ENCODE measurements at places on chromosomes 11 and 22.

DNA sequence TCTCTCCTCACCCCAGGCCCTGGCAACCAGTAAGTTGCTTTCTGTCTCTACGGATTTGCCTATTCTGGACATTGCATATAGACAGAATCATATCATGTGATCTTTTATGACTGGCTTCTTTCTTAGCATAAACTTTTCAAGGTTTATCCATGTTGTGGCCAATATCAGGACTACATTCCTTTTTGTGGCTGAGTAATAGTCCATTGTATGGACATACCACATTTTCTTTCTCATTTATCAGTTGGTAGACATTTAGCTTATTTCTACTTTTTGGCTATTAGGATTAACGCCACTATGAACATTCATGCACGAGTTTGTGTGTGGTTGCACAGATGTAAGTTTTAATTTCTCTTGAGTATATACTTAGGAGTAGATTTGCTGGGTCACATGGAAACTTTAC is 35.7 kb downstream of the ARFGAP3 start:
- no peak for DNase-seq

DNA sequence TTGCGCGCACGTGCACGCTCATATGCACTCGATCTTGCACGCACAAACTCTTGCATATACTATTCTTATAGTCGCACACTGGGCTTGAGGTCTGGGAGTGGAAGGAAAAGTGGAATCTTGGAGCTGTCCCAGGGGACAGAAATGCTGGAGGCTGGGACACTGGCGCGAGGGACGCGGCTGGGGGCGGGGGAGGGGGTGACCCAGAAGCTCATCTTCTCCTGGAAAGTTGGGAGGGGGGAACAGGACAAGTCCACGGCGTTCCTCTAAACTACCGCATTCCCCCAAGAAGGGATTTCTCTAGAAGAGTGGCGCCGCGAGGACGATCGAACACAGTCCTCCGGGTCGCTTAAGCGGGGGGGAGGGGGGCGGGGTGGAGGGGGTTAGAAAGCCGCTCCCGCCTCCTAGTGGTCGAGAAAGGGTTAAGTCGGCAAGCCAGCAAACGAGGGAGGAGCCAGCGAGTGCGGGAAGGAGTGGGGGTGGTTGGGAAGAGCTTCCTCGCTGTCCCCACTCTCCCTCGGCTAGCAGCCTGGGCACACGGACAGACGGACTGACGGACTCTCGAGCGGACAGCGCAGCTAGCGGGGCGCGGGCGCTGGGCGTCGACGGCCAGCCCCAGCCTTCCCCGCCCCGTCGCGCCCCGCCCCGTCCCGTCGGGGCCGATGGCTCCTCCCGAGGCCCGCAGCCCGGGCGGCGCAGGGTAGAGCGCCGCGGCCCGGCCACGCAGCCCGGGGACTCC is at the start of gene RTN4RL2:
Gene RTN4RL2, plus strand, starts transcription at position 507 of the 736 bp plus-strand sequence. CDS start 338 bp downstream, outside the sequence.
- peak; percentile 91 for DNase-seq

DNA sequence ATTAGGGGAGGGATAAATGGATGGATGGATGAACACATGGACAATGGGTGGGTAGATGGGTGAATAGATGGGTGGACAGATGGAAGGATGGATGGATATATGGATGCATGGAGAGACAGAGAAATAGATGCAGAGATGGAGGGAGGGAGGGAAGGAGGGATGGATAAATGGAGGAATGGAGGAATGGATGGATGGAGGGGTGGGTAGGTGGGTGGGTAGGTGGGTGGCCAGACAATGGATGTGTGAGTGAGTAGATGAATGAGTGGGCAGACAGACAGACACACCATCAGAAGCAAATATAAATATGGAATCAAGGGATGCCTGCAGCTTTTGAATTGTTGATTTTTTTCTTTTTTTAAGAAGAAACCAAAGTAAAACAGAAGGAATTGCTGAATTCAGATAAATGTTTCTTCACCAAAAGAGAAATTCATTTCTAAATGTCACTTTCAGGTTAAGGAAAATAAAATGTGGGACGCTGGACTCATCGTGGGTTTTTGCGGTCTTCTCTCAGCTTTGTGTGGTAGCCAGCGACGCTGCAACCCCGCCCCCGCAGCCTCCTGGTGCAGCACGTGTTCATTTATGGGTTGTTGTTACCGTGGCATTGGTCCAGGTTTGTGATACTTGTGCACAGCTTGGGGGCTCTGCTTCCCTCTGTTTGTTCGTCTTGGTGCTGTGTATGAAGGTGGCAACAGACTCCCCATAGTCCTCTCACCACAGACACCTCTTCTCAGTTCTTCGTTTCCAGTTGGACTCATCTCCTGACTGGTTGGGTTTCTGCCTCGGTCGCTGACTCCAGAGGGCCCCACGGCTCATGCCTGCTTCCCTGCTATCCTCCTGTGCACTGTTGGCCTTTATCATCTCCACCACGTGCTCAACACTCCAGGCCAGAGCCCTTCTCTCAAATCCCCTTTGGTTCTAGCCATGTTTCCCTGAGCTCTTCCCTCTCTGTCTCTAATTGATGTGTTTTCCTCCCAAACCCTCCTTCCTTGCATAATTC is 76.4 kb downstream of the CDKN1C start:
- DNase-seq, result no peak

DNA sequence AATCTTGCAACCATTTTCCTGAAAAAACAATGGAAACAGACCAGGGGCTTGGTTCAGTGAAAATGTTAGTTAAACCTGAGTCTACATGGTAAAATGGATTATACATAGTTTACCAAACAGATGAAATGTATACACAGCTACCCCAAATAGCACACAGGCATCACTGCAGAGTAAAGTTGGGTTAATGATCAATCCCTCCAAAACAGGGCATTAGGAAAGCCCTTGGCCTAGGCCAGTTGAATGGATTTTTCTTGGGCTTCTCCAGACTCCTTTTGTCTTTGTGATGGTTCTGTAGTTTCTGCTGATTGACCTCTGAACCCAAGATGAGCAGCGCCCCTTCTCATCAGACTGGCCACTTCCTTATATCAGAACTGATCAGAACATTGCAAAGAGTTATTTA is 173.5 kb downstream of the RRAS2 start:
- DNase-seq, result no peak

- DNase-seq, result no peak
Measured at GRCh38 chr11:7473717-7474116, 11.6 kb upstream of the OLFML1 start.

- DNase-seq, result no peak
Measured at GRCh38 chr11:118928870-118929500, 3.3 kb upstream of the BCL9L start.

DNA sequence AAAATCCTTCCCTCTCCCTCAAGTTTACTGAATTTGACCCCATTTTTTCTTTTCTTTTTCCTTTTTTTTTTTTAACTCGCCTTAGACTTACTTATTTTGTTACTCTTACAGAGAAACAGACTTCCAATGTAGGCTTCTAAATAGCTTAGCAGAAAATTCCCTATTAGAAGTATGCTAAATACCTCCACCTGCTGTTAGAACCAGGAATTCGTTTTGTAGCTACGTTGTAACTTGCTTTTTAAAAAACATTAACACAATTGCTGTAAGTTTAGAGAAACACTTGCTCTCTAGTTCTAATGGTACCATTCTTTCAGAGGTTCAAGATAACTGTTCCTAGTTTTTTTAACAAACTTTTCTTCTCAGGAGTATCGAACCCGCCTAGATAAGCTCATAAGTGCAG is 324.2 kb downstream of the DCDC1 start:
- DNase-seq, result peak; percentile 37

DNA sequence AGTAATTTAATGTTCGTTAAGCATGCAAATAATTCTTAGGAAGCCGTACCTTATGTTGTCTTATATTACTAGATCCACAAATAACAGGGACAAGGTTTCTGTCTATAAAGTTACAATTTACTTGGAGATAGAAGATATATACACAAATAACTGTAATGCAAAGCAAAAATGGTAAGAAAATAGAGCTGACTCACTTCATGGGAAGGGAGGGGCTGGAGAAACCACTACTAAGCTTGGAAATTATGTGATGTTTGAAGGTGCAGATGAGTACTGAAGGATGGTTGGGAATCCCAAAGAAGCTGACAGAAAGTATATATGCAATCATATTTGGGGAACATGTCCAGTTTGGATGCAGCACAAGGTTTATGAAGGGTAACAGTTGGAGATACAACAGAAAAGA is 4.0 kb downstream of the NPAT start:
- no peak for DNase-seq

DNA sequence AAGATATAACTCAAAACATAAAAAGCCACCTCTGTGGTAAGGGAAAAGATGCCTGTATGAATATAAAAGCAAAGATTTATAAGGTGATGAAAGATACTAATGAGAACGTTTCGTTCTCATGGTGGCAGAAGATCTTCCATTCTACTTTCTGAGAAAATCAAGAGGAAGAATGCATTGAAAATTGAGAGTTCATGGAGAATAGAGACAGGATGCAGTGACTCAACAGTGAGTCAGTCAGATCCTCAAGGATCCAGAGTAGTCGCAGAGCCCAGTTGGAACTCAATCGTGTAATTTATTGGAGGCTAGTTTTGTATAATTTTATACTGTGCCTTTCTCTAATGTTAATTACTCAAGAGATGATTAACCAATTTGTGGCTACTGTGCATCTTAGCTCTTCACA is 73.3 kb downstream of the ENTHD1 start:
- no peak for DNase-seq

GRCh38 chr22:19121631-19122142 is 525 bp downstream of the DGCR2 start:
- DNase-seq, result peak; percentile 74

DNA sequence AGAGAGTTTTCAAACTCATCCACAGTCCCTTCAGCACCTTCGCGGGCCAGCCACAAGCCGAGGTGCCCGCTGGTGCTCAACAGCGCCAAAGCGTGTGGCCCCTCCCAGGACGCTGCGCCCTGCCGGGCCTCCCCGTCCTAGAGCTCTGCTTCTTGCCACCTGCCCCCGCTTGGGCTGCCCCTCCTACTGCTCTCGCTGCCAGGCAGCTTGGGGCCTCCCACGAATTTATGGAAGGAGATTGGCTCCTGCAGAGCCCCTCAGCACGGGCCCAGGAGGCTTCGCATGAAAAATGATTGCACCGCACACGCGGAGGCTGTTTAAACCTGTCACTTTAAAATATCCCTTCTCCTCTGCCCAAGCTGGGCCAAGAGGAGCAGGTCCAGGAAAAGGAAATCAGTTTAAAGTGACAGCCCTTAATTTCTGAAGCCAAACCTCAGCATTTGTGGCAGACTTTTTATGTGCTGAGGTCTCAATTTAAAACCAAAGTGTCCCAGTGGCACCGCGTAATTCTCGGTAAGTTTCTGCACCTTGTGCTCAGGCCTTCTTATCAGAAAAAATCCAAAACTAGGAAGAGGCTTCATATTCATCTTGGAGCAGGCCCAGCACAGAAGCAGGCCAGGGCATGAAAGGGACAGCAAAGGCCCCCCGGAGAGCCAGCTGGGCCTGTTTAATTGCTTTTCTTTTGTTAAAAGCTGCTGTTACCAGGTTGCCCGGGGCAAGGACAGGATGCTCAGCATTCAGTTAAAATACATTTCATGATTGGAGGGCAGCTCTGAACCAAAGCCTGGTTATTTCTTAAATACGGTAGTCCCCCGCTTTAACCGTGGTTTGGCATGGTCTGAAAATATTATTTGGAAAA is 303.6 kb downstream of the OPCML start:
- DNase-seq, result peak; percentile 84

- no peak for DNase-seq
Measured at GRCh38 chr11:9180784-9181183, 84.4 kb downstream of the DENND5A start.
